ENCODE measurements at places on chromosomes 12 and 14.

DNA sequence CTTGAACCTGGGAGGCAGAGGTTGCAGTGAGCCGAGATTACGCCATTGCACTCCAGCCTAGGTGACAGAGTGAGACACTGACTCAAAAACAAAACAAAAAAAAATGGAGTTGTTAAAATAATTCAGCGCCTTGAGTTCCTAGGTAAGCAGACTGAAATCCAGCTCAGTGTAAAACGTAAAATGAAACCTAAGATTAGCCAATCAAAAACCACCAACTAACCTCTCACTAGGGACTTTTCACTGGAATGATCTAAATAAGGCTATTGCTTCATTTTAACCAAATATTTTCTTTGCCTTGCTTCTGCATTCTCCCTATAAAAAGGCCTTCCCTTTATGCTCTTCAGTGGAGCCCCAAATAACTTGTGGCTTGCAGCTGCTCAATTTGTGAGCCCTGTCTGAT is 91.6 kb upstream of the HIF1A start:
- no peak for DNase-seq

DNA sequence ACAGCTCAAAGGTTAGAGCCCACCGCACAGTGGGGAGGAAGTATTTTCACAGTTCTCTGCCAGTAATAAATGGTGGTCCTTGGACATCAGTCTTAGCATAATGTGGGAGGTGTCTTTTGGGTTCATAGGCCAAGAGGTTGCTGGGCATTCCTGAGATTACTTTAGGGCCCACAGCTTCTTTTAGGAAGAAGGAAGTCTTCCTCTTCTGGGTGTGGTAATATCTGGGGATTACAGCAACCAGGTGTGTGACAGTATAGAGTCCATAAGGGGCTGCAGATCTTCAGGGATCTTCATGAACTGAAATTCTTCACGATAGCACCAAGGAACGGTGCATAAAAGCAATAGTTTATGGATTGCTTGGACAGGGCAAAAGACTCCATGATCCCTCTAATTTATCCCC is 56.2 kb upstream of the PTGR2 start:
- DNase-seq, result no peak

DNA sequence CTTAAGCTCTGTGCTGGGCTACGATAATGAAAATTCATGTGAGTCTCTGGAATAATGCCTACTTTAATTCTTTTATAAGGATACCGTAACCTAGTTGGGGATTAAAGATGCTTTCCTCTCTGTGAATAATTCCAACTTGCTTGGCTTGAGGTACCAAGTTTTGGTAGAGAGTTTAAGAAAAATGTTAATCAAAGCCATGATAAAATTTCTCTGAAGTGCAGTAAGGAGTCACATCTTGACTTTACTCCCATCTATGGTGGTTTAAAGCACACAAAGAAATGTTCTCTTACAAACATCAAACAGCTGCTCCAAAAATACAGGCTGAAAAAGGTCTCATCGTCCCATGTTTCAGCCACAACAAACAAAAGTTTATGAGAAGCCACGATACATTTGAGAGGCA is 284.8 kb upstream of the TBX3 start:
- no peak for DNase-seq

GRCh38 chr14:32022525-32022924 is 54.6 kb upstream of the ARHGAP5 start:
- no peak for DNase-seq

GRCh38 chr12:49866859-49867569 is 24.1 kb upstream of the BCDIN3D start:
- DNase-seq, result peak; percentile 50
